ENCODE measurements at places on chromosomes 7 and 10.

DNA sequence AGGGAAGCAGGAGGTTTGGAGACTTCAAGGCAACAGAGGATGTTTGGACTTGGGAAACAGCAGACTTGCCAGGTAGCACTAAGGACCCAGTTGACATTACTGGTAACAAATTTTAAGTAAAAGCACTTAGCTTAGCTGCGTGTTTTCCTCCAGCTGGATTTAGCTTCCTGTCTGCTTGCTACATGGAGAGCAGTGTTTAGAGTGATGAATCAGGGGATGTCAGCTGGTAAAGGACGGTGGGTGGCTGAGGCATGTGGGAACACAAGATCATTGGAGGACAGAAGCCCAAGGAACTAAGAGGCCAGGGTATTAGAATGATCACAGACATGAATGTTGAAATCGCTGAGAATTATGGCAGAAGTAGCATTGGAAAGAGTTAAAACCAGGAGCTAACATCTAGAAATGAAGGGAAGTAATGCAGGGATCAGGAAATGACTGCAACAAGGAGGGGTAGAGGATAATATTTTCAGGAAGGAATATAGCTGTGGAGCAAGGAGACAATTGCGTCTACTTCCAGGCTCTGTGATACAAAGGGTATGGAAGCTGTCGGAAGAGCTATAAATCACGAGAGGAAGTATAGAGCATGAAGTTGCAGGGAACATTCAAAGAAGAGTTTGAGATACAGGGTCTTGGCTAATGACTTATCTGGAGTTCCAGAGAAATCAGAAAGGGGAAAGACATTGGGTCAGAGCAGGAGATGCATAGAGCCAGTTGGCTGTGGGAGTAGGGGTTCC is 34.4 kb downstream of the CALD1 start:
- no peak for DNase-seq

DNA sequence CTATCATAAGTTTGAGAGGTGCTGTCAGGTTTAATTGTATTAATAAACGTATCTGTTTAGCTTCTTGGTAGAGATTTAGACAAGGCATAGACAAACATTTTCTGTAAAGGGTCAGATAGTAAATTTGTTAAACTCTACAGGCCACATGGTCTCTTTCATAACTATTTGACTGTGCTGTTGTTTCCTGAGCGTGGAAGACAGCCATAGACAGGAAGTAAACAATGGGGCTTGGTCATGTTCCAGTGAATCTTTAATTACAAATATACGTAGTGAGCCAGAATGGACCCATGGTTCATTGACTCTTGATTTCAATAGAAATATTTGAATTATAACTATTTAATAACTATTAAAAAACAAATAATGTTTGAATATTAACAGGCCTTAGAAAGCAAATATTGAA is 451.1 kb downstream of the SH2D4B start:
- no peak for DNase-seq

DNA sequence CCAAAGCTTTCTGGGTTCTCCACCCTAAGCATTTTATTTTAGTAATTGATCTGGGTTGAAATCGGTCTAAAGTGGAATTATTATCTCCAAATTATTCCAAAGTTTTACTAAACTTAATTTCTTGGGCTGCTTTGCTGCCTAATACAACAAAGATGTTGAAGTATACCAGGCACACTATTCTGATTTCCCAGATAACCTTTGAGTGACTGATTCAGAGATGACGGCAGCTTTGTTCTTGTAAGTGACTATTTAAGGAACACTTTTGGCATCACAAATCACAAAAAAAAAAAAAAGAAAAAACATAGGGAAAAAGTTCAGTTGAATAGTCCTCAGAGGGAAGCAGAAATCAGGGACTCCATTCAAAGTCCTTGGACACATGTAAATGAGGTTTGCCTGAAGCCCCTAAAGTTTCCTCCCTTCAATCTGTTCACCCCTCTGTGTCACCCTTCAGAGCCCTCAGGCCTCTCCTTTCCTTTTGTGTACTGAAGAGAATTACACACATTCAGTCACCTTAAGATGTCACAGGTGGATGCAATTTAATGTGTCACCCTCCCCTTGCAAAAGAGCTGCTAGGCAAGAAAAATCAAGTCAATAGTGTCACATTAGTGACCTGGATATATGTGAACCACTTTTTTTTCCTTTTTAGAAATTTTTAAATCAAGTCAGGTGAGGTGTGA is 81.5 kb downstream of the RTKN2 start:
- DNase-seq = no peak

GRCh38 chr10:48470115-48470892 is 134.6 kb downstream of the ARHGAP22 start:
- DNase-seq = no peak

DNA sequence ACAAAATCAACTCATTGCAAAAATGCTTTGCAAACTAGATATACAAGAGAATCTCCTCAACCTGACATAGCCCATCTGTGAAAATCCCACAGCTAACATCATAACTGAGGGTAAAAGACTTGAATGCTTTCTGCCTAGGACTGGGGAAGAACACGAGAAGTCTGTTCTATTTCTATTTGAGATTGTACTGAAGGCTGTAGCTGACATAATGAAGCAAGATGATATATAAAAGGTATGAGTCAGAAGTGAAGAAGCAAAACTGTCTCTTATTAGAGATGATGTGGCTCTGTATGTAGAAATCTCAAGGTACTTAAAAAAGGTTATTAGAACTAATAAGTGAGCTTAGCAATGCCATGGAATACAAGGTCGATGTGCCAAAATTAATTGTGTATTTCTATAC is 639.9 kb upstream of the PFKP start:
- no peak for DNase-seq

DNA sequence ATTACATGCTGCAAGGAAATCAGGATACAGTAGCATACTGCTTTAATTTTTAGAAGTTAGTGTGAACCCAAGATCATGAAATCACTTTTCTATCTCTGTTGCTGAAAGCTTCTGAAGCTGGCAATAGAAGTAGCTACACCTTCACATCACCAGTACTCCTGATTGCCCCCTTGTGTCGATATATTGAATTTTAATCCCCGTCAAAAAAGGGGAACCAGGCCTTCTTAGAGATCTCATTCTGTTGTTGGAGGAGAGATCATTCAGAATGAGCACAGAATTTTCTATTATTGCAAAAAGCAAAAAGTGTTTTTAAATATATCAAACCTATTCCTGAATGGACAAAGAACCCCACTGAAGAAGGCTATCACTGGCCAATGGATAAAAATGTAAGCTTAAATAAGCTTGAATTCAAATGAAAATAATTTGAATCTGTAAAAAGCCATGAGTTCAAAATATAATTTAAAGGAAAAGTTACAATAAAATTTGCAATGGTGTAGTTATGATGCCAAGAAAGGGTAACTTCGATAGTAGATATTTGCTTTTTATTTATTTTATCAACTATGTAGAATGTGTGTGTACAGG is 39.7 kb upstream of the TEX47 start:
- DNase-seq = peak; percentile 5

GRCh38 chr7:158973941-158974785 is 117.8 kb downstream of the DYNC2I1 start:
- DNase-seq = no peak

DNA sequence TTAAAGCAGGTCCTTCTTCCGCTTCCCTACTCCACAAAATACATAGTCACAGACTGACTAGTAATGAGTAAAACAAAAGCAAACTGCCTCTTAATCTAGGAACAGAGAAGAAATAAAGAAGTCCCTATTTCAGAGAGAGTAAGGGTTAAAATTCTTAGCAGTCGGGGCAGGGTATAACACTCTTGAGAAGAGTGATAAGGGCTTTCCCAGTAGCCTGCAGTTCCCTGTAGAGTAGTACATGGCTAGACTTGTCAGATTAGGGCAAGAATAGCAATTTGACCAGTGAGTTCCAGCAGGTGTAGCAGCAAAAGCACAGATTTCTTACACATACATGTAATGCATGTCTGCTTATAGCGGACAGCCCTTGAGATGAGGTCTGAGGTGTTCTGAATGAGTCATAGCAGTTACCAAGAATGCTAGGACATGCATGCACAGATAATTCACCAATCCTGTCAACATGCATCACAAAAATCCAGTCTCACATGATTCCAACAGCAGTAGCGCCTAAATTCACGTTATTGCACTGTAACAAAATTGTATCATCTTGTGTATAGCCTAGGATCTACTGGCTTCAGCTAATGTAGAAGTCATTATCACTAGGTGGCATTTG is 40.7 kb downstream of the BTRC start:
- no peak for DNase-seq

DNA sequence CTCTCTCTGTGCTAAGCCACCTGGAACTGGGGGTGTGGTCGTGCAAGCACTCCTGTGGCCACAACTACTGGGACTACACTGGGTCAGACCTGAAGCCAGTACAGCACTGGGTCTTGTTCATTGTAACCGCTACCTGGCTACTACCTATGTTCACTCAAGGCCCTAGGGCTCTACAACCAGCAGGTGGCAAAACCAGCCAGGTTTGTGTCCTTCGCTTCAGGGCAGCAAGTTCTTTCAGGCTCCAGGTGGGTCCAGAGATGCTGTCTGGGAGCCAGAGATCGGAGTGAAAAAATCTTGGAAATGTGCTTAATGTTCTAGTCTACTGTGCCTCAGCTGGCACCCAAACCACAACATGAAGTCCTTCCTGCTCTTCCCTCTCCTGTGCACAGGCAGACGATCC is 171.6 kb upstream of the SORCS1 start:
- DNase-seq = no peak

GRCh38 chr7:100221231-100221718 is 1.5 kb downstream of the PVRIG start:
- DNase-seq = no peak

DNA sequence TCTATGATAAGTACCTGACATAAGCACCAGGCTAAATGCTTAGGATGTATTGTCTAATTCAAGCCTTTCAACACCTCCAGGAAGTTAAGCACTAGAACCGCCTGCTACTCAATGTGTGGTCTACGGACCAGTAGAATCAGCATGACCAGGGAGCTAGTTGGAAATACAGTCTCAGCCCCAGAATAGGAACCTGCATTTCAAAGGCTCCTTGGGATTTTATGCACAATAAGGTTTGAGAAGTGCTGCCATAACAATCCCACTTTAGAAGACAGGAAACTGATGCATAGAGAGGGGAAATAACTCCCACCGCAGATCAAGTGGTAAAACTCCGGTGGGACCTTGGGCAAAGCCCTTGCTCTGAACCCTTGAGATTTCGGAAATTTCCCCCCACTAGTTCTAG is 8.8 kb upstream of the DUSP5 start:
- DNase-seq = no peak

DNA sequence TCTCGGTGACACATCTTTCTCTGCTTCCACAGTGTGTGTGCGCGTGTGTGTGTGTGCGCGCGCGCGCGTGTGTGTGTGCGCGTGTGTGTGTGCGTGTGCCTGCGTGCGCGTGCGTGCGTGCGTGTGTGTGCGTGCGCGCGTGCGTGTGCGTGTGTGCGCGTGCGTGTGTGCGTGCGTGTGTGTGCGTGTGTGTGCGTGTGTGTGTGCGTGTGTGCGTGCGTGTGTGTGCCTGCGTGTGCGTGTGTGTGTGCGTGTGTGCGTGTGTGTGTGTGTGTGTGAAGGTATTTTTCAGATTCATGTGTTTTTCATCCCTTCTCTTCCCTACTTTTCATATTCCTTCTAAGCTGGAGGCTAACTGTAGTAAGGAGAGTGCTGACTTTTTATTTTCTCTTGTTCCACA is 148.4 kb downstream of the CREB5 start:
- DNase-seq = no peak

- DNase-seq = no peak
Observed at GRCh38 chr7:82562716-82563404, 119.3 kb upstream of the CACNA2D1 start.

DNA sequence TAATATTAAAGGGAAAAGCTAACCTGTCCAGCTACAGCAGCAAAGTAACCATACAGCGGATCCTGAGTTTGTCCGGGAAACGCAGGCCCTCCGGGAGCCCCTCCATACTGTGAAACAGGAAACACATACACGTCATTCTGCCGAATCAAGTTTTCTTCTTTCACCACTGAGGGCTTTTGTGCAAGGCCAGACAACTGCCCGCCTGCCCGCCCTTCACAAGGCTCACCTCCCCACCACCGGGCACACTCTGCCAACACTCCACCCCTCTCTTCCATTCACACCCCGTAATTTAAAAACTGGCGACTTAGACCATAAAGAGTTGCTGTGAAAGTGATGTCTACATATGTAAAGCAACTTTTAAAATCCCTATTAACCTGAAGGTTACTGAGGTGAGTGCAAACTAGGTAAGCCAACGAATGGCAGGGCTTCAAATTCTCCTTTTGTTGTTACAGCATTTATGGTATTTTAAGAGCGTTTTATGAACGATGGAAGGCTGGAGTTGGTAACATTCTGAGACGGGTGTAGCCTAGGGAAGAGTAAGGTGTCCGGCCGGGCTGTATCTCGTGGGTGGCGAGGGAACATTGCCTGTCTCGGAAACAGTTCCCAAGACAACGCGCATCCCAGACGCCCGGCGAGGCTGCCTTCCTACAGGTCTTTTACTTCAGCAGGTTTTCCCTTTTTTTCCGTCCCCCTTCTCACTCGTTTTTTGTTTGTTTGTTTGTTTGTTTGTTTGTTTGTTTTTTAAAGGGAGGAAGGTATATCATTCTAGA is 817 bp downstream of the SRI start:
- peak; percentile 51 for DNase-seq

DNA sequence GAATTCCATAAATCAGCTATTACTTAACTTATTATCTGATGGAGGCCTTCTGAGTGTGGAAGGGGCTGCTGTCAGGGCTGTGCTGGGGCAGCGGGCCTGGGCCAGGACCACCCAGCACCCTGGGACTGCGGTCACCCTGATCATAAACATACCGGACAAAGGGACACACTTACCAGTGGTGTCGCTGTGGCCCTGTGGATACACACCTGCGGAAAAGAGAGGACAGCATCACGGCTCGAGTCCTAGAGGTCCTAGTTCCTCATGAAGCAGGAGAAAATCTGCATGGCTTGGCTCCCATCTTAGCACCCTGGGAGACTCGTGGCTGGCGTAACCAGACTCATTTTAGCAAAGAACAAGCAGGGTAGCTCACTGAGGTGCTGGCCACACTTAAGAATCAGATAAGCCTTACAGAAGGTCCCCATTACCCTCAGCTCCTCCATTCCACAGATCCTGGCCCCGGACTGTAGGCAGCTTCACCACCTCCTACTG is 17.7 kb downstream of the IL15RA start:
- no peak for DNase-seq

DNA sequence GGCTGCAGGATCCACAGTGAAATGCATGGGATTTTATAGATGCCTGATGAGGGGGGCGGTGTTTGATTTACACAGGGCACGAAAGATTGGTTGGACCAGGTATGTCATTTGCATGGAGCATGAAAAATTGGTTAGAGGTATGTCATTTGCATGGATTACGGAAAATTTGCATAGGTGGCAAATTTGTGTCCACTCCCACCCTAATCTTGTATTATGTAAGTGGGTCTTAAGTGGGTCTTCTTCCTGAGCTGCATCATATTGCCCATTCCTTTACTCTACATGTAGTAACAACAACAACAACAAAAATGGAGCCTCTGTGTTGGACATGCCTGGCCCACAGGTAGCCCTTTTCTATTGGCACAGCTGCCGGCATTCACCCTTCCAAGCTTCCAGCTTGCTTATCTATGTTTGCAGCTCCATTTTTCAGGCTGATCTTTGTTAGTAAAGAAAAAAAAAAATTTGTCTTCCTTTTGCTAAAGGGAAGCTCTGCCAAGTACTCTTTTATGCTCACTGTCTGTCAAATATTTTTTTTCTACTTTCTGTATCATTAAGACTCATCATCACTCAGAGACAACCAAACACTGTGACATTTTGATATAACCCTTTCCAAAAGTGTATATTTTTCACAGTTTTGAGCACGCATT is 10.3 kb upstream of the ZNF273 start:
- no peak for DNase-seq

Data from COR-L47 (cell line).